ENCODE measurements at places on chromosomes 6 and 20.

DNA sequence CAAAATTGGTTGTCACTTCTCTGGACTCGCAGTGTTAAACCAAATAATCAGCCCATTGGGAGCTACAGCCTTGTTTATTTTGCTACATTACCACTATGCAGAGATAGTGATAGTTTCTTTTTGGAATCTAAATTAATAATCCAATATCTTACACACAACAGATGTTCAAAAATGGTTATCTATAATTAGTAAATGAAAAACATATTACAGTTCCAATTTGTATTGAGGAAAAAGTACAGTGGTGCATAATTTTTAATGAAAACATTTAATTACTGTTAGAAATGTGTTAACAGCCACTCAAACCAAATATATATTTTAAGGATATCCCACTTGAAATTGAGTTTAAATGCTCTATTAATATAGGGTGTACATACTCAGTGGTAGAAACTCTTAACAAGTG lies 327.3 kb upstream of the MARCKS start:
- no peak for DNase-seq

GRCh38 chr20:10789386-10789785 lies 115.6 kb upstream of the JAG1 start:
- DNase-seq: no peak

DNA sequence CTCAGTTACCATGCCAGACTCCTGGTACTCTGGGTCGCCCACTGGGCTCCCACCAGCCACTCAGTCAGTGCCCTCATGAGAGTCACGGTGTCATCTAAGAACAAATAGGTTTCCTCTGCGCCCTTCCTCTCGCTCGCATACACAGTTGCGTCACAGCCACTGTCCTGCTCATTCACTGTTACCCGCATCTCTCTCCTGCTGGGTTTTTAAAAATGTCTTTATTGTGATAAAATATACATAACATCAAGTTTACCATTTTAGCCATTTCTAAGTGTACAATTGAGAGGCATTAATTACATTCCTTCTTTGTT lies 4.0 kb downstream of the TEAD3 start:
- no peak for DNase-seq

GRCh38 chr20:58706150-58706892 lies 13.7 kb downstream of the NPEPL1 start:
- no peak for DNase-seq

DNA sequence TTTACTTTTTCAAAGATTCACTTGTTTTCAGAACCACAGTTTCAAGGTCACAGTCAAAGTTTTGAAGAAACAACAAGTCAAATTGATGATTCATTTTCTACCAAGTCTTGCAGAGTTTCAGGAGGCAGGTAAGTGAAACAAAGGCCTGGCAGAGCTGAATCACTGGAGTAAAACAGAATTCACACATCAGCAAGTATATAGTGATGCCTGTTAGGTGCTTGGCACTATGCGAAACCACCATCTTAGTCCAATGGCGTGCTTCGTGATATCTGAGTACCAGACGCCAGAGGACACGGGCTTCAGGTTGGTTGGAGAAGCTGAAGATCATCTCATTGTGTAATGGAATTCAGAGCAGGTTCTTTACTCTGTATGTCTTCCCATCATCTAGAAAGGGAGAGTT lies 75.9 kb downstream of the RTN4IP1 start:
- no peak for DNase-seq

GRCh38 chr6:89239338-89239737 lies 22.2 kb upstream of the GABRR1 start:
- no peak for DNase-seq

DNA sequence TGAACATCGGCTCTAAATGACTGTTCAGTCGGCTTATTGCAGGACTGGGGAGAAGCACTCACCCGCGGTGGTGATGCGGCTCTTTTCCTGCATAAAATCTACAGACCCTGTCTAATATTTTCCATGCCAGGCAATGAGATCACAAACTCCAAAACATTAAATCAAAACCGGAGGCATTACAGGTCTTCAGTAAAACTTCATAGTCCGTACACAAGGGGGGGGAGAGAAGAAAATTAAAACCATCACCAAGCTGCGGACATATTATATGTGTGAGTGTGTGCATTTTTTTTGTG lies 6.3 kb upstream of the PAX1 start:
- no peak for DNase-seq
